Pulmonary artery endothelial cell (primary cell): ENCODE measurements at places on chromosomes 6 and 20. TPM values are rescaled to one million over a fixed set of nuclear protein-coding genes. Genes with fewer than 3 reads are reported as not detected.

Gene C6orf141
- total RNA-seq = 2.8 and 6.0 TPM in 2 replicates

Gene DLL1
- 1.8 and 2.1 TPM in 2 replicates for total RNA-seq

Gene CGA
- not detected in 2 replicates for total RNA-seq

DNA sequence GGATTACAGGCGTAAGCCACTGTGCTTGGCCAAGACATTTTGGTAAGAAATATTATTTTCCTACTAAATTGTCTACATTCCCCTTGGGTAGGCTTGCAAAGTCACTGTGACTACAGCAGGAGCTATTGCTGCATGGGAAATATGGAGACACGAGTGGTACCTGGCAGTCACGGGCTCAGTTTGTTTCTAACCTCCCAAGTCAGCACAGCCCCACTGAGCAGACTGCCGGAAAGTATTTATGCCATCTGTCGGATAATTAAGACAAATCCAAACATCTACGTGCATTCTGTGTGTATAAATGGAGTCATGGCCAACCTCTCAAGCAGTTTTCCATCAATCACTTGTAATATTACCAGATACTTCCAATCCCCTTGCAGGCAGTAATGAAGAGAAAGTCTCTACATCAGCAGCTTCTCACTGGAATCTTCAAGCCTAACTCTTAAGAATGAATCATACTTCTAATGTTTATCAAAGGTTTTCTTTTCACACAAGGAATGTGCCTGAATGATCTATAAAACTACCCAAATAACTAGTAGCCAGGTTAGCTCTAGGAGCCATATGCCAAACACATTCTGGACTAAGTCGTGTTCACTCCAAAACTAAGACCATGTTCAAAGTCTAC is 20.1 kb downstream of the PSMB1 start:
- DNase-seq = no peak

- no peak for DNase-seq
These were observed 206.3 kb downstream of the PREX1 start for GRCh38 chr20:48621376-48622078.

- no peak for DNase-seq
These were observed 78.9 kb downstream of the GINS1 start for GRCh38 chr20:25486377-25486776.

DNA sequence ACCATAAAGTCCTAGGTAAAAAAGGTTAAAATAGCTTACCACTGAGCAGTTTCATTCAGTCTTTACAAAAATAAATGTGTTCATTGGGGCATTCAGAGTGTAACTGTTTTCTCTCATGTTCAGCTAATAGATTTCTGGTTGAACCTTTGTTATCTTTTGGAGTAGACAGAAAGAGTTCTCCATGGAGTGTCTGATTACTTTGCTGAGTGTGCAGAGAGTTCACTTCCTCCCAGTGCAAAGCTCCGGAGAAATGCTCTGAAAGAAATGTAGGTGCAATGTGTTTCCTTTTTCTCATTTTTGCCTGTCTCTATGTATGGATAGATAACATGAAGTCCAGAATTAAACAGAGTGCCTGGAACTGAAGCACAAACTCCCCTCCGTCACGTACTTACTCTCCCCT is 52.6 kb downstream of the JAG1 start:
- no peak for DNase-seq

DNA sequence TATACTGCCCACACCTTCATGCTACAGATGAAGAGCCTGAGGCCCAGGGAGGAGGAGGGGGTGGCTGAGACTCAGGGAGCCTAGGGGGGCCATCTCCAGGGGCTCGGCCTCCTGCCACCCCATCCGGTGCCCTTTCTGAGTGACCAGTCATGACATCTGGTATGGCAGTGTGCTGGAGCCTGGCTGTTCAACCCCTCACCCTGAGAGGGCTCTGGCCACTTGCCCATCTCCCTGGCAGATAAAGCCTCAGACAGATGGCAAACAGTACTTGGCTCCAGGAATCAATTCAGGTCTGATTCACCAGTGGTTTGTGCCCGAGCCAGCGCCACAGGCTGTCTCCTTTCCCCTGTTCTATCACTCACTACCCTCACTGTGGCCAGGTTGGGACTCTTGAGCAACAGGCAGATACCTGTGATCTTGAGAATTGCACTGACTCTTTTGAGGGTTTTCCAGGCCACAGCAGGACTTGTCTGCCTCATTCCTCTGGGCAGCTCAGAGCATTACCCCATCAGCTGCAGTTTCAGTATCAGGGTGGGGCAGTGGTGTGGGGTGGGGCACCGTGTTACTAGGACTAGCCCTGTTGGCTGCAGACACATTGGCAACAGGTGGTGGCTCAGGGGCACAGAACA is 22.8 kb downstream of the SRSF3 start:
- no peak for DNase-seq

DNA sequence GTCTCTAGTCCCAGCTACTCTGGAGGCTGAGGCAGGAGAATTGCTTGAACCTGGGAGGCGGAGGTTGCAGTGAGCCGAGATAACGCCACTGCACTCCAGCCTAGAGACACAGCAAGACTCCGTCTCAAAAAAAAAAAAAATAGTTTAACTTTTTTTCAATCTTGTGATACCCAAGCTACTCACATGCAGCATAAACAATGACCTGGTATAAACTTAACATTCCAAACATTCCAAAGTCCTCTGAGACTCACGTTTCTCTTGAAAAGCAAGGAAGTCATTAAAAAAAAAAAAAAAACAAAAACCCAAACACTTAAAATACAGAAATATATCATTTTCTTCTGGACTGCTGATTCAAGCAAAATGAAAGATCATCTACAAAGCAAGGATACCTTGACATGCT is 14.3 kb downstream of the CRNKL1 start:
- peak; percentile 83 for DNase-seq
